Occipital lobe (tissue), 3 donors: ENCODE measurements at places on chromosomes 4 and X.

DNA sequence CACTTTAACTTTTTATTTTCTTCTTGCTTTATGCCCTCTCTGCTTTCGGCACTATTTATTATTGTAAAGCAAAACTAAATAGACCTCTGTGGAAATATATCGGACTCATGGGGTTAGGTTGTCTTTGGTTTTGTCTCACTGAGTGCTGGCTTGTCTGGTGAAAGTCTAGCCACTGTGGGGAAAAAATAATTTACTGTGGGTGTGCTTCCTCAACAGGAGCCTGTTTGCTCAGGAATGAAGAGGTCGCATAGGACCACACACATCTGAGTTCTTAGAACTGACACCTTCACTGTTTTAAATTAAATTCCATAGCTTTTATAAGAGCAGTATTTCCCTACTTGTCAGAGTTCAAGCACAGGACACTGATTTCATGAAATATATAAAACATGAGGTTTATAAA lies 103.0 kb upstream of the BMPR1B start:
- DNase-seq = no peak

DNA sequence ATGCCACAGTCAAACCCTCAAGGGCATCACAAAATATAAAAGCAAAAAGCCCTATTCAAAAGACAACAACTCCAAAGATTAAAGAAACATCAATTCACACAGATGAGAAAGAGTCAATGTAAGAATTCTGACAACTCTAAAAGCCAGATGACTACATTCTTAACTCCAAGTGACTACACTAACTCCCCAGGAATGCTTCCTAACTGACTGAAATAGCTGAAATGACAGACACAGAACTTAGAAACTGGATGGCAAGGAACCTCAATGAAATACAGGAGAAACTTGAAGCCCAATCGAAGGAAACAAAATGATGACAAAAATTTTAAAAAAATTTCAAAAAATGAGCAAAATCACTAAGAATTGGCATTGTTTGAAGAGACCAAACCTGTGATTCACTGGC lies 1047.6 kb upstream of the PCDH10 start:
- DNase-seq = no peak

- no peak for DNase-seq
These were observed 945.9 kb upstream of the NDST4 start for GRCh38 chr4:116059361-116059760.

DNA sequence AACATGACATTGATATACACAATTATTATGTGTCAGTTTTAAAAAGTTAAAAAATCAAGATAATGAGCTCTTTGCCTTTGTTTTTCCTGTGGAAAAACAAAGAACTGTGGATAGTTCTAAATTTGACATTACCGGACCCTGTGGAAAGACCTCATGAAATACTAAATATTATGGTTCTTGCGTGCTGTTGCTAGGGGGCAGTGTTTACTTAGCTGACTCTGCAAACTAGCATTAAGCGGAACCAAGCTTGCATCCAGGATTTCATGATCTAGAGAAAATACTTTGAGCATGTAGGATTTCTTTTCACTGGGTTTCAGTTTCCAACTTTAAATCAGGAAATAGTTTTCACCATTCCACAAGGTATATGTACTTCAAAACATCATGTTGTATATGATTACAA lies 33.6 kb downstream of the CLCN4 start:
- no peak for DNase-seq

DNA sequence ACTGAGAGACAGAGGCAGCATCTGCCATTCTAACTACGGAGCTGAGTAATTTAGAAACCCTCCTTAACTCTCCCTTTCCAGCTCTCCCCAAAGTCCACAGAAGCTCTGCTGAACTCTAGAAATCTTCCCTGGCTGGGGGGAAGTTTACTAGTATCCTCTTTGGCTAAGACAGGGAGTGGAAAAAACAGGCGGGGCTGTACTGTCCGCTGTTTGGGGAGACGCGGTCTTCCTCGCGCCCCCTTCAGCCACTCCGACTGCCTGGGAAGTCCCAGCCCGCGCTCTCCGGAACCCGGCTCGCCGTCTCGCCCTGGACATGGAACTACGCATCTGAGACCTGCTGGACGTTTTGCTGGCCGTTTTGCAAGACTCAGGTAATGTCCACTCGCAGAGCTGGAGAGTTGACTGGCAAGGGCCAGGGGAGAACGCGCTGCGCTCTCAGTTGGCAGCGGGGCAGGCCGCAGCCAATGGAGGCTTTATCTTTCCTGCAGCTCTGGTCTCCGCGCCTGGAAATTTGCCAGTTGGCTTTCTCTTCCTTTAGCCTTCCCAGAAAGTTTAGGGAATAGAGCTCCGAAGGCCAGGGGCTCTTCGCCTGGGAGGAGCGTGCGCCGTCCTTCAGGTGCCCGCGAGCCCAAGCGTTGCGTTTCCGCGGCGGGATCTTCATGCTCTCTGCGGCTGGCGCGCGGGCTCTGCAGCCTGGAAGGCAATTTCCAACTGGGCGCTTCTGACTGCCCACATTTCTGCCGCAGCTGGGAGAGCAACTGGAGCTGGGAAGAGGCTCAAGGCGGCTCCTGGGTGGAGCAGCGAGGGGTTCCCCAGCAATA lies 892 bp downstream of the IL1RAPL2 start:
- DNase-seq = no peak

- no peak for DNase-seq
These were observed 117.3 kb downstream of the FAM133A start for GRCh38 chrX:93791304-93791703.

- DNase-seq = no peak
These were observed 25.8 kb downstream of the SLC7A11 start for GRCh38 chr4:138216272-138216867.

GRCh38 chr4:3190549-3190948 lies 58.4 kb upstream of the MSANTD1 start:
- DNase-seq = no peak

DNA sequence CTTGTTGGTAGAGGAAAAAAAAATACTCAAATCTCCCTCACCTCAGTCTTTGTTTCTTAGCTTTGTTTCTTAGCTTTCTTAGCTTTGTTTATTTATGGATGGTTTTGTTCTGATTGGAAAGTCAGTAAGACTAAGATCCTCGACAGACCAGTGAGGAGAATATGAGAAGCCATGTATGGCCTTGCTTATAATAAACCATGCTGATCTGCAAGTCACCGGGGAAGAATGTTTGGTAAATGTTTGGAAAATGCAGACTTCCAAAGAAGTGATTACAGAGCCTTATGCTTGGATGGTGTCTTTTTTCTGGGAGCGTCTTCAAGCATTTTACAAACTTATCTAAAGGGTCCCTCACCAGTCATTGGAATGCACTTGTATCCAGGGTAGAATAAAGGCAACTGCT lies 90.1 kb upstream of the NOCT start:
- no peak for DNase-seq

- DNase-seq = no peak
These were observed 32.6 kb downstream of the BEND4 start for GRCh38 chr4:42119886-42120285.

- no peak for DNase-seq
These were observed 497.3 kb upstream of the PITX2 start for GRCh38 chr4:111120191-111120590.

DNA sequence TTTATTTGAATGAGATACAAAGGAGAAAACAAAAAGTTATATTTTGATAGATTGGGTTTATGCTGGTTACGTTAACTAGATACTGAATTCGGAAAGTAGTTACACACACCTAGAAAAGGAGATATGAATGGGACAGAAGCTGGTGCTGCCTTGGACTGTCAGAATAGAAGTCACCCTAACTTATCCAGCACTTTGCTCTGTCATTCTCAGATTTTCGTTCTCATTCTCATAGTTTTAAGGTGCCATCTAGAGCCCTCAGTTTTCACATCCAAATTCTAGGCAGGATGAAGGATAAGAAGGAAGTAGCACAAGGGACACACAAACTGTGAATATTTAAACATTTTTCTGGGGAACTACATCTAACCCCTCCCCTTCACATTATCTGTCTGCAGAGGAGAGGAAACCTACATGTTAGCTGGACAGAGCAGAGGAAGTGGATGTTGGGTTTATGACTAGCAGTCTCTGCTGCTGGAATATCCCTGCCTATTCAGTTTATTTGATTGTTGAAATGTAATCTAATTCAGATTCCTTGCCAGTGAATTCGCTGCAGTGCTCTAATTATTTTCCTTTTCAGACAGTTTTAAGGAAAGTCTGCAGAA lies 521.9 kb downstream of the FAT4 start:
- no peak for DNase-seq

- DNase-seq = no peak
These were observed 4.0 kb upstream of the SLC49A3 start for GRCh38 chr4:692771-693554.

- DNase-seq = no peak
These were observed 844.0 kb upstream of the FRG1 start for GRCh38 chr4:189096717-189097116.

DNA sequence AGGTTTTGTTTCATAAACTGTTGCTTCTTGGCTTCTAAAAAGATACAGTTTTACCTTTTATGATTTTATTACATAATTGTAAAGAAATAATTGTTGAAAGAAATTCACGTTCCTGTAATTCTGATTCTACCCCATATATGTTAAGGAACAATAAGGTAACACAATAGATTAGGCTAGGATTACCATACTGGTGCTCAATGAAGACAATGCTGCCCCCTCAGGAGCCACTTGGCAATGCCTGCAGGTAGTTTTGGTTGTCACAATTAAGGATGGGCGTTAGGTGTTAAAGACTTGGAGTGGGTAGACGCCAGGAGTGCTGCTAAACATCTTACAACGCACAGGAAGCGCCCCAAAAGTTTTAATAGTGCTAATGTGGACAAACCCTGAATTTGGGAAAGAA lies 133.2 kb downstream of the NLGN4X start:
- no peak for DNase-seq

GRCh38 chrX:103607364-103608305 lies at the start of gene TCEAL3:
Gene TCEAL3 (plus strand): TSS chrX:103607963. CDS start chrX:103609065, 1,102 bp downstream.
- DNase-seq = peak; percentile 19

DNA sequence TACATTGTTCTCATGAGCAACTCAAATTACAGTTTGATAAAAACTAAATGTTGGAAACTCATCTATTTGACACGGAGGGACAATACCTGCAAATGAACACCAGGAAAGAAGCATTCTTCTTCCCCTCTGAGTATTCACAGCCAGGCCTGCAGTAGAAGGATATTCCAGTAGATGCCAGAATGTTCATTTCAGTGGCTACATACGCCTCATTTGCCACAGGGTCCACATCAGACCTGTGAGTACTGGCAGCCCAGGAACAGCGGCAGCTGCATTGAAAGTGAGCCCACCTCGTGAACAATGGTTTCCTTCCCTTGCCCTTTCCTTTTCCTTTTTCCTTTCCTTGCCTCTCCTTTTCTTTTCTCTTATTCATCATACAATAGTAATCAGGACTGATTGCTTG lies 81.1 kb upstream of the NEIL3 start:
- no peak for DNase-seq

- no peak for DNase-seq
These were observed 355.0 kb upstream of the EMCN start for GRCh38 chr4:100872811-100873210.

GRCh38 chr4:127846061-127846460 lies 34.6 kb upstream of the PLK4 start:
- DNase-seq = no peak

GRCh38 chr4:161585011-161585410 lies 578.8 kb downstream of the FSTL5 start:
- DNase-seq = no peak

DNA sequence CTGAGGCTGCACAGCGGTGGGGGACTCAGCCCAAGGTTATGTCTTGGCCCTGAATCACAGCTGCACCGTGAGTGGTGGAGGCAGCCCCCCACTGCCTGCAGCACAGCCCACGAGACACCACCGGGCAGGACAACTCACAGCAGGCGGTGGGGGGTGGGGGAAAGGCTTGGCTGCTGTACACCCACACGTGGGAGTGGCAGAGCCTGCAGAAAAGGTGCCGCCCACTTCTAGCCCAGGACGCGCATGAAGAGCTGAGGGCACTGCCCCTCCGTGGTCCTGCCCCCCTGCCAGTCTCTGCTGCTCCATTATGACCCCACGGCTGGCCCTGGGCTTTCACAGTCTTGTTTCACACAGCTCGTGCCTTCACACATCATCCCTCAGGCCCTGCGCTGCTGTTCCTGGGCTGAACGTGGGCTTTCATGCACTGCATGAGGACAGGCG lies 40.8 kb downstream of the FGFRL1 start:
- no peak for DNase-seq

- no peak for DNase-seq
These were observed 60.2 kb upstream of the GRPR start for GRCh38 chrX:16063141-16063540.

- no peak for DNase-seq
These were observed 287.7 kb upstream of the PCDH18 start for GRCh38 chr4:137819964-137820383.
